ENCODE measurements at places on chromosomes 7 and 10.

GRCh38 chr7:35384761-35385700 lies 131.1 kb upstream of the TBX20 start:
- no peak for DNase-seq

DNA sequence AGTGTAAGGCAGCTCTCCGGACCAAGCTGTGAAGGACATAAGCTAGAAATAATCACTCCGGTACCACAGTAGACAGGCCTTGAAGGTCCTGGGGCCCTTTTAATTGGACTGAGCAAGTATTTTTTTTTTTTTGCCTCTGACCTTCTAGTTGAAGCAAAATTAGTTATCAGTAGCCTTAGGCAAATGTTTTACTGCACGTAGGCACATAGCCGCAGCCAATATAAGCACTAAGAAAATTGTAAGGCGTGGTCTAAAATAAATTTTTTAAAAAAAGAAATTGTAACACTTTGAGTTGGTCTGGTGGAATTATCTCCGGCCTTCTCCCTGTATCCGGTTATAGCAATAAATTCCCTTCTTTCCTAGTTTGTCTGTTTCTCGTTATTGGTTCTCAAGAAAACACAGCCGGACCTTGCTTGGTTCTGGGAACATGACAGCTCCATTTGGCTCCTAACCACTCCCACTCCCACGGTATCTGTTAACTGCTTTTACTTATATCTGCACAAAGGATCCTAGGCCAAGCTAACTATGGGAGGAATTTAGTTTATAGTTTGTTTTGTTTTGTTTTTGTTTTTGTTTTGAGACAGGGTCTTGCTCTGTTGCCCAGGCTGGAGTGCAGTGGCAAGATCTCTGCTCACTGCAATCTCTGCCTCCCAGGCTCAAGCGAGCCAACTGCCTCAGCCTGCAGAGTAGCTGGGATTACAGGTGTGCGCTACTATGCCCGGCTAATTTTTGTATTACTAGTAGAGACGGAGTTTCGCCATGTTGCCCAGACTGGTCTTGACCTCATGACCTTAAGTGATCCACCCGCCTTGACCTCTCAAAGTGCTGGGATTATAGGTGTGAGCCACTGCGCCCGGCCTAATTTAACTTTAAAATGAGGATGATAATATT lies 124.4 kb upstream of the KIF5B start:
- no peak for DNase-seq

GRCh38 chr7:127705461-127705959 lies 53.5 kb downstream of the SND1 start:
- peak; percentile 8 for DNase-seq

- no peak for DNase-seq
Measured at GRCh38 chr7:115552766-115553165, 477.8 kb downstream of the TFEC start.

DNA sequence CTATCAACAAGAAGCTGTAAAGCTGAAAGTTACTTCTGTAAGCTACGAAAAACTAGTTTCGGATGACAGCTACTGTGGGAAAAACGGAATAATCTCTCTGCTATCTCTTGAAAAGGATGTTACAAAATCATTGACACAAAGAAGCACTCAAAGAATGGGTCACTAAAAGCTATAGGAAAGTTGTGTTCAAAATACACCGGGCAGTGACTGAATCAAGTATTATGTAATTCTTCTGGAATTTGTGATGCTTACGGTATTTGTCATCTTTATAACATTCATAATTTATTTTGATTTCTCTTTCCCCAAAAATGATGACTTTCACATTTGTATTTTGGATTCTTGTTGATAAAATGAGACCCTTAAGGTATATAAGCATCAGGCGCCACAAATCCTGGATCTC lies 112.1 kb upstream of the KLF6 start:
- DNase-seq = peak; percentile 87

GRCh38 chr7:43689115-43689514 lies 40.2 kb downstream of the COA1 start:
- DNase-seq = peak; percentile 16

DNA sequence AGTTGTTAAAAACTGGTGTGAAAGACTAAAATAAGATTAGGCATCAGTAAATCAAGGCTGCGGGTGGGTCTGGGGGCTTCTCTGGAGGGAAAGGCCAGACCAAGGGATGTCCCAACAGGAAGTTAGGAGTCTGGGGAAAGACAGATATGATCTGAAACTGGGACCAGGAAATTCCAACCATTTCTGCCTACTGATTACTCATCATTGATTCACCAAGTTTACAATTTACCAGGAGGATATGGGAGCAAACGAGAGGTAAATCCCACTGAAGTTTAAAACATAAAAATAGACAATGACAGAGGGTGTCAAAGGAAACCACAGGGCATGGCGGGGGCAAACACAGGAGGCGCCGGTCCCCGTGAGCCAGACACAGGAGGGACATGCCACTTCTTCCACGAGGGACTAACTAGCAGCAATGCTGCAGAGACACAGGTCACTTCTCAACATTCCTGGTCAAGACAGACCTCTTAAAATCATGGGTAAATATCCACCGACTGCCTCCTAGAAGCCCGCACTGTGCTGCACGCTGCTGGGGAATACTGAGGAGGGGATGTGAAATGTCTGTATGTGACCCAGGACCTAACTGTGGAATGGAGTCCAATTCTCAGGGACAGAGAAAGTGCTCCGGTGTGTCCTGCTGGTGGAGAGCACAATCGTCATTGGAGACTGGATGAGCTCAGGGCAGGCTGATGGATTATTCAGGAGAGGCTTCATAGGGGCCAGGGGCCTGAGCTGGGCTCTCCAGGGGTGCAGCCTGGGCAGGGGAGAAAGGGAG lies 153.4 kb upstream of the KLF14 start:
- peak; percentile 95 for DNase-seq

DNA sequence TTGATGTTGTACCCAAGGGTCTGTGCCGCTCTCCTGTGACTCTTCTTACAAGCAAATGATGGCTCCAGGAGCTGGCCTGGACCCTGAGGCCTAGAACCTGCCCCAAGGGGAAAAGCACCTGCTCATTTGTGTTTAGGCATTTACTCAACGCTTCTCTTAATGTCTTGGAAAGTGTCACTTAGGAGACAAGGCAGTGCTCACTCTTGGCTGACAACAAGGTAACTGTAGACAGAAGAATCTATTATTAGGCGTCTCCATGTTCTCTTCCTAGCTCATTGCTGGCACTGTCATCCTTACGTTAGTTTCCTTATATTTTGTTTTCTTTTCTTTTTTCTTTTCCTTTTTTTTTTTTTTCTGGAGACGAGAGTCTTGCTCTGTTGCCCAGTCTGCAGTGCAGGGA lies 38.1 kb upstream of the SUN1 start:
- DNase-seq = no peak

GRCh38 chr10:95236068-95236903 lies 42.2 kb downstream of the ACSM6 start:
- DNase-seq = peak; percentile 69

- peak; percentile 11 for DNase-seq
Measured at GRCh38 chr7:24700521-24701260, 56.6 kb downstream of the GSDME start.

GRCh38 chr10:117539361-117539773 lies 3.2 kb upstream of the EMX2 start:
- DNase-seq = no peak

- peak; percentile 16 for DNase-seq
Measured at GRCh38 chr10:69051303-69051702, 36.6 kb upstream of the SRGN start.

- DNase-seq = no peak
Measured at GRCh38 chr7:131501930-131502685, 54.3 kb downstream of the PODXL start.

DNA sequence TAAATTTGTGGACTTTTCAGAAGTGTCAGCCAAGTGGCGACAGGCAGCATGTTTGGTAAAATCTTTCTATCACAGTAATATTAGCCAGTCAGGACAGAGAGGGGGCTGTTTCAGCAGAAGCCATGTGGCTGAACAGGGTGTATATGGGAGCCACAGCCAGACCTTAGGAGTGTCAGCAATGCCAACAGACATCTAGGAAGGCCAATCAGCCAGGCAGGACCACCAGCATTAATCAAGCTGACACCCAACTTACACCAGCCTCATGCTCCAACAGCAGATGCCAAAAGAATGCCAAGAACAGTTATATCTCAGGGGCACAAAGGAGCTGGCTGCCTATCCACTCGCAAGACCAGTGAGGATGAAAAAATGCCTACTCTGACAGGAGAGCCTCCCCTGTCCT lies 54.8 kb downstream of the RAPGEF5 start:
- DNase-seq = no peak

DNA sequence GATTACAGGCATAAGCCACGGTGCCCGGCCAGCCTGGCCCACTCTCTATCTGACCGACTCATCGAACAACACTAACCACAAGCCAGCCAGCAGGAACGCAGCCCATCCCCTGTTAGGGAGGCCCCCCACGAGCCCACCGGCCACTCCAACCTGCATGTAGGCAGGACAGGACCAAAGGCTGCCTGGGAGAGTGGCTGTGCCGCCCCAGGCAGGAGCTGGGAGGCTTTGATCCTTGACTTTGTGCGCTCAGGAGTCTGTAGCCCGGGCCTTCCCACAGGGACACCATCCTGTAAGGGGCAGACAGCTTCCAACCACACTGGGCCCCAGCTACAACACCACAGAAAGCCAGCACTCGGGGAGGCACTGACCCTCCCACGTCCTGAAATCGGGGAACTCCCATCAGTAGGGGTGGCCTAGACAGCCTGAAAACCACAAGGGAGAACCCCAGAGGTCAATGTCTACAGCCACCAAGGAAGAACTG lies 29.4 kb downstream of the GRID1 start:
- DNase-seq = no peak

DNA sequence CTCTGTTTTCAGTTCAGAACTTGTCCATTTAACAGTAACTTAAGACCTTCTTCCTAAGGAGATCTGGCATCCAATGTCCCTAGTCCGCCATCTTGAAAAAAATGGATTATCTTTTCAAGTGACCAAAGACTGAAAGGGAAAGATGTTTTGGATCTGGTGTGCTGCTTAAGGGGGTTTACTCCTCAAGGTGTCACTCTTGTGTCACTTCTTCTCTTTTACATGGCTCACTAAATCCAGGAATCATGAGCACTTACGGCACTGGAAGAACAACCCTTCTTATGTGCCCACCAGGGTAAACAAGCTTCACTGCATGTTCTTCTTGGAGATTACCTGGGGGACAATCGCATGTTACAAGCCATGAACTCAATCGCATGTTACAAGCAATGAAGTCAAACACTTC lies 43.7 kb downstream of the ANXA8 start:
- DNase-seq = no peak

DNA sequence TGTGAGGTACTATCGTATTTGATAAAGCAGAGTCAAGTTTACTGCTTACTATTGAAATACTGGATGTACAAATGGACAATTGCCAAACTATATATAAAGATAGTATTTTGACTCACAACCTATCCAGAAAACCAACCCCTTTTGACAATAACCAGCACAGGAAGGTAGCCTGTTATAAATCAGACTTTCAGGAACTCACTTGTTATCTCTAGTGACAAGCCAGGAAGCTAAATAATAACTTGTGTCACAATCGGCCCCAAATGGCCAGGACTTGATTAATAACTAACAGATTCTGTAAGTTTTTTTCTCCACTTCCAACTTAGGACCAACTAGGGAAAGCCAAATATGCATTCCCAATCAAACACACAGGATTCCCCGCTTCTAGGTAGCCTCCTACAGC lies 38.8 kb upstream of the SLC35G1 start:
- no peak for DNase-seq

DNA sequence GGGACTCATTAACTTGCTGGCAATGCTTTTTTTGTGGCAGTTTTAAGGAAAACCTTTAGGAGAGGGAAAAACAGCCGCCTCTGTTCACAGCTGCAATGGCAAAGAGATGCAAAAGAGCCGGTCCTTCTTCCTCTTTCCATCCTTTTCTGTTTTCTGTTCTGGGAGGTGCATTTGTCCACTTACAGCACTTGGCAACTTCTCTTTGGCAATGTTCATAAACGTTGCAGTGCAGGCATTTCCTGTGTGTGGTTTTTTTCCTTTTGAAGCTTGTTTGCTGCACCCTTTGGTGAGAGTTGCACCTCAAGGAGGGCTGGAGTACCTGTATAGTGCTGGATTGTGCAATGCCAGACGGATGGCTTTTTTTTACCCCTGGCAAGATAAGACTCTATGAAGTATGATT lies 53.9 kb upstream of the HABP2 start:
- DNase-seq = no peak

DNA sequence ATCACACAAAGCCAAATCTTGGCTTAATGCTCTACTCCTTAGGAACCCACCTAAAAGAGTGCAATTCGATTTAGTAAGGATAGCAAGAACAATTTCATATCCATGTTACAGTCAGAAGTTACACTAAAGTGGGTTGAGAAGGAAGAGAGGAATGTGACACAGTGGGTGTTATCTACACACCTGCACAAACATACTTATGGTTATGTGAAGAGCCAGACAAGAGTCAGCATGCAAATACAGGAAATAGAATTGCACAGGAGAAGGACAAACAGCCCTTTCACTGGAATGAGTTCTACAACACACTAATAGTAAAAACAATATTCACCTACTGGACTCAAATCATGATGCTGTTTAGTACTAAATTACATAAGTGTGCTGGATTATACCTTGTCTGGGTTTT lies 262.8 kb downstream of the DGKB start:
- no peak for DNase-seq

DNA sequence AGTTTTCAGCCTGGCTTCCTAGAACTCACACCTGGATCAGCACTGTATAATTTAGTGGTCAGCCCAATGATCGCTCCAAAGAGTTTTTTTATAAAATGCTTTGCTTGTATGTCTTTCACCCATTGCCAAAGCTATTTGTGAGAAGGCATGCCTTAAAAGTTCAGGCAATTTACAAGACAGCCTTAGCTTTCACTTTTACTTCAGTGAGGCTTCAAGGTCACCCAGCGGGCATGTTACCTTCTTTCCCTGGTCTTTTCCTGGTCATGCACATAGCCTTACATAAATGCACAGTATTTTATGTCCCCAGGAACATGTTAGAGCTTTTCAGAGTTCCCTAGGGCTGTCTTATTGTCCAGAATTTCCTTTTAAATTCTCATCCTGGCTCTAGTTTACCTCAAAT lies 179.9 kb upstream of the TMEM72 start:
- DNase-seq = no peak

GRCh38 chr10:2986391-2986801 lies 81.0 kb upstream of the PFKP start:
- DNase-seq = no peak

- peak; percentile 70 for DNase-seq
Measured at GRCh38 chr10:93006435-93007039, 54.1 kb upstream of the CYP26C1 start.
